ENCODE measurements at places on chromosomes 1 and 21.

- no peak for DNase-seq
Measured at GRCh38 chr1:203638950-203639349, 12.3 kb downstream of the ATP2B4 start.

GRCh38 chr1:9722378-9722749, 70.8 kb downstream of the PIK3CD start:
- no peak for DNase-seq

DNA sequence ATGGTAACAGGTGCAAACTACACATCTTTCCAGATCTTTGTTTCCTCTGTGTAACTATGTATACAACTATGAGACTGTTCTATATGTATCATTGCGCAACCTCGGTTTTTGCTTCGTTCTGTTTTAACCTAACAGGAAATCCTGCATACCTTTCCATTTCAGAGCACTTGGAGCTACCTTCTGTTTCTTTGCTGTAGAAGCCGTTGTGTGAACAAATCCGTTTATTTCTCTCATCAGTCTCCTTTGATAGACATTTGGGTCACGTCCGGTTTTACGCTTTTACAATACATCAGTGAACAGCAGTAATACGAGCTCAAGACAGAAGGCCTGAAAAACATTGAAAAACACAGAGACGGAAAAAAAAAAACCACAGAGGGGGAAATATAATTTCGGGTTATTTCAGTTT, 10.5 kb downstream of the ATP5IF1 start:
- peak; percentile 91 for DNase-seq

DNA sequence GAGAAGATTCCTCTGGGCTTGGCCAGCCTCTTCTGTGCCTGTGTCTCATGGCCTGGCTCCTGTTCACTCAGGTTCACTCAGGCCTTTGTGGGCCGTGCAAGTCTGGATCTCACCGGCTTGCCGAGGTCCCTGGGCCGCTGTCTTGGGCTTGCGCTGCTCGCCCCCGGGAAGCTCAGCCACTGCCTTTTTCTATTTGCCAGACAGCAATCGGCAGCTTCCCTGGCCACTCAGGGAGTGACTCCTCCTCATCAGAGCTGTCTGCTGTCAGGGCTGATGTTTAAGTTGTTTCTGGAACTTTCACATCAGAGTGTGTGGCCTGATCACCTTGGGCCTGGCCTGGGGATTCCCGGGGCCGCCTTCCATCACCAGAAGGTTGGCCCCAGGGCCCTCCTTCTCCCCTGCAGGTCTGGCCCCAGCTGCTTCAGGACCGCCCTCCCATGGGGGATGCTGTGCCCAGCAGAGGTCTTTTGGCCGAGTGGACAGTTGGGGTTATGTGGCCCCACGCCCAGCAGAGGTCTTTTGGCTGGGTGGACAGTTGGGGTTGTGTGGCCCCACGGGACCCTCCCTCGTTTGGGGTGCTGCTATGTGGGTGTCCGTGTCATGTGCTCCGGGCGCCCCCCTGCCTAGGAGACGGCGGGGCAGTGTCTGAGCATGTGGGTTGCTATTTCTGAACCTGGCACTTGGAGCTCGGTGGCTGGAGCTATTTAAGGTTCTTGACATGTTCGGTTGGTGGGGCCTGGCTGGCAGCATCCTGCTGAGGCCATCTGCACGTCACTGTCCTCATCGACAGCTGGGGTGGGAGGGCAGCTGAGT, 12.5 kb downstream of the SLX9 start:
- no peak for DNase-seq

GRCh38 chr1:51280321-51280978, 44.4 kb downstream of the RNF11 start:
- DNase-seq = no peak

GRCh38 chr1:14662116-14662515, 63.6 kb downstream of the KAZN start:
- DNase-seq = no peak

DNA sequence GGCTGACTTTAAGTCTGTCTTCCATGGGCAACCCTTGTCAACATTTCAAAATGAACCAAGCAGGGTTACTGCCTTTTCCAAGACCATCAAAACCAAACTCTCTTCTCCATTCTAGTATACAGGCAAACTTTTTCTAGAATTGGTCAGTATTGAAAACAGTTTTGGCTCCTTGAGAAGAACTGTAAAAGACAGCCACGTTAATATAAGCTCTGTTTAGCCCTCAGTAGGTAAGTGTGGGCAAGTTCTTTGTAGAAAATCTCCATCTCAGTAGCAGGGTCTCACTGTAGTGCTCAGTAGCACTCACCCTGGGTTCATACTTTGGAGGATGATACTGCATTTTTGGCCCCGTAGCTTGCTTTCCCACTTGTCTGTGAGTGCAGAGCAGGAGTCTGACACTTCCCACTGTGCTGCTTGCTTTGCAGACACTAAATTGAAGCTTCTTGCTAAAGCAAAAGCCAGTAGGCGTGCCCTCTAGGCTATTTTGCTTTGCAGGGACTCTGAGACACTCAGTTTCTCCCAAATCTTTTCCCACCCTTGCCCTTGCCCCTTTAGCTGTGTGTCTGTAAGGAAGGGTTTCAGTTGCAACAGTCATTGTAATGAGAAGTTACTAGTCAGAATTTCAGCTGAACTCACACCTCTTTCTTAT, 34.3 kb upstream of the CACYBP start:
- no peak for DNase-seq

GRCh38 chr1:11339346-11340232, 66.6 kb downstream of the UBIAD1 start:
- no peak for DNase-seq

GRCh38 chr21:31257265-31257664, 86.8 kb downstream of the TIAM1 start:
- no peak for DNase-seq

GRCh38 chr1:105516068-105516467, 1540.4 kb upstream of the PRMT6 start:
- DNase-seq = no peak

GRCh38 chr1:110281363-110282290, 57.5 kb upstream of the RBM15 start:
- no peak for DNase-seq

GRCh38 chr21:19640964-19641363, 1237.4 kb upstream of the TMPRSS15 start:
- no peak for DNase-seq

DNA sequence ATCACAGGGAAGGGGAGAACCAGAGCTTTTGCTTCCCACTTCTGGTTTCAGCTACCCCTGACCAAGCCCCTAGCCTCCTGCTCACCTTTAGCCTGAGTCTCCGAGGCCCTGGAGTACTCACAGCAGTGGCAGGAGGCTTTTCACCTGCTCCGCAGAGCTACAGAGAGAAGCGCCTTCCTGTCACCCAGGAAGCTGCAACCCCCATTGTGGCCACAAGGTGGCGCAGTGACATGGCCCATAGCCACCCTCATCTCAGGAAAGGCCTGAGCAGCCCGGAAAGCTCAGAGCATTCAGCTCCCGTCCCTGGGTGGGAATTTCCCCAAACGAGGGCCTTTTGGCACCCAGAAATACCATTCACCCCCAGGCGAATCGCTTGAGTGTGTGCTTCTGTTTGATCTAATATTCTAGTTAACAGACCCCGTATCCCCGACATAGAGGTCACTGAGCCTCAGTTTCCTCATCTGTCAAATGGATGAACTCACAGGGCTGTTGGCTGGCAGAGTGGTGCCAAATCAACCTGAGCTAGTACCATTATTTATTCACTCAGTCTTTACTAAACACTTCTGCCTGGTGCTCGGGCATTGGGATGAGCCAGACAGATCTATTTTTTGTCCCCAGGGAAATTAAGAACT, 25.3 kb downstream of the A3GALT2 start:
- peak; percentile 65 for DNase-seq

DNA sequence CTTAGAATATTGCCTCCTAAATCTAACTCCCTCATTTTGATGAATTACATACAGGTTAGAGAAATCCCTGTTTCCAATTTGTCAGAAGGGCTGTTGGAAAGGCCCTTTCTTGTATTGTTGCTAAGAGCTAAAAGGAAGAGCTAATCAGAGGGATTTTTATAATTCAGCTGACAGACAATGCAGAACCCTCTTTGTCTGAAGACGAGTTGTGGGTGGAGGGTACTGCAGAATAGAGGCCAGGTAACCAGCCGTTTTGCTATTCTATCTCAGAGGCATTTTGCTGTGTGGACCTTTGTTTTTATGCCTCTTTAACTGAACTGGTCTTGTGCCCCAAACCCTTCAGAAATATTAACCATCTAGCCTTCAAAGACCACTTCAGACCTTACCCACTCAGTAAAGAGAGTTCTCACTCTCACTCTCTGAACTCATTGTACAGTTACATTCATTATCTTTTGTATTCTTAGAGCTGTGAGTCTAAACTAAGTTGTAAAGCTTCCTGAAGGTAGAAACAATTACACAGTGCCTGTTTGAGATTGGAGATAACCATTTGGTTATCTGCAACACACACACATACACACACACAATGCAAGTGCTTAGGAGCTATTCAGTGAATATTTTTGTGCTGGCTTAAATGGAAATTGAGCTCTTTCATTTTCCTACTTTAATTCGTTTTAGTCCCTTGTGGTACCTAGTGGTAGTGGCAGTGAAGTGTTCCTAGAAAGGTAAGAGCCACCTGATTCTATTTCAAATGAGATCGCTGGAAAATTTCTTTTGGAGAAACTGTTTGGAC, 19.7 kb downstream of the KPNA6 start:
- DNase-seq = no peak

DNA sequence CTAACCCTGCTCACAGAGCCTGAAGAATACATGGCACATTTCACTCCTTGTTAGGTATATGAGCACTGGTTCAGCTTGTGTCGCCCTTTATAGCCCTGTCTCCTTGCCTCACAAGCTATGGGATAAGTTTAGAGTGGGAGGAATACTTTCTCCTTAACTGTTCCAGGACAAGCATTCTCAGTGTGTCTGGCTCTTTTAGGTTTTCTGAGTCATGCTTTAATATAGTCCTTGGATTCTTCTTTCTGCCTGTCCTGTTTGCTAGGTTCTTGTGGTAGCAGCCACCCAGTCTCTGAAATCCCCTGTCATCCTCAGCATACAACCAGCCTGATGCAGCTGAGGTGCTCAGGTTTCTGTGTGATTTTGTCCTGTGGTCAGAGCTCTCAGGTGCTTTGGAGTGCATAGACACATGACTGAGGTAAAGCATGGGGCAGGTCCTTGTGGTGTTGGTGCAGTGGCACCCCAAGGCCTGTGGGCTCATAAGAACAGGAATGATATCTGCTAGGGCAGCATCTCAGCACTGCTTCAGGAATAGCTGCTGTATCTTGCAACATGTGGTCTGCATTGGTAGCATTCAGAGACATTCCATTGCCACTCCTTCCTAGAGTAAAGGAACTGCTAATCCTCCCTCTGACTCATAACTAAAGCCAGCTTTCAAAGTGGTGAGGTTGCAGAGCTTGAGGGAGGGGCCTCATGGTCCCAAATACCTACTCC, 14.2 kb upstream of the CASQ2 start:
- DNase-seq = no peak

- no peak for DNase-seq
Measured at GRCh38 chr1:156081917-156082308, 352 bp downstream of the MEX3A start.

- DNase-seq = no peak
Measured at GRCh38 chr1:165495858-165496205, 48.0 kb upstream of the LRRC52 start.

DNA sequence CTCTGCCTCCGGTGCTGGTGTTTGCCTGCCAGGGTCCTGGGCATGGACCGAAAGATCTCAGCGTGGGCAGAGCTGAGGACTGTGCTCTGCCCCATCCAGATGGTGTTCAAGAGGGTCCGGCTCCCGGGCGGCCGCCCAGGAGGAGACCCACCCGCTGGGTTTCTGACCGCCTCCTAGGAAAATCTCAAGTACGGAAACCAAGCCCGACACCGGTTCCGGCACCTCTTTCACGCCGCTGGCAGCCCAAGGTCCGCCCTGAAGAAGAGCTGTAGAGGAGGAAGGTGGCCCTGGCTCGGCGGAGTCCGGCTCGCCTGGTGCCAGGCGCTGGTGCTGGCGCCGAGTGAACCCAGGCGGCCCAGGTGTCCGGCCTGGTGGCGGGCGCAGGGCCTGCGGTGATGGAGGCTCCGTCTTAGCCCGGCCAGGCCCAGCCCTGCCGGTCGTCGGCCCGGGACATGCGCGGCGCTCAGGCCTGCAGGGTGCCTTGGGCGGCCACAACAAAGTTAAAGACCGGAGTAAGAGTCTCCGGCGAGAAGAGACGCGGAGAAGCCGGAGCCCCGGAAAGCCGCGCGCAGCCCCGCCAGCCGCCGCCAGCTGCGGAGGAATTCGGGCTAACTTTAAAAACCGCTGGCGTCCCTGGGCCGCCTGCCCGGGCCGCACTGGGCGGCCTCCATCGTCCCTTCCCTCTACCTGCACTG, 1.5 kb downstream of the GRIK3 start:
- no peak for DNase-seq

GRCh38 chr1:203335503-203335902, 15.4 kb downstream of the FMOD start:
- no peak for DNase-seq

DNA sequence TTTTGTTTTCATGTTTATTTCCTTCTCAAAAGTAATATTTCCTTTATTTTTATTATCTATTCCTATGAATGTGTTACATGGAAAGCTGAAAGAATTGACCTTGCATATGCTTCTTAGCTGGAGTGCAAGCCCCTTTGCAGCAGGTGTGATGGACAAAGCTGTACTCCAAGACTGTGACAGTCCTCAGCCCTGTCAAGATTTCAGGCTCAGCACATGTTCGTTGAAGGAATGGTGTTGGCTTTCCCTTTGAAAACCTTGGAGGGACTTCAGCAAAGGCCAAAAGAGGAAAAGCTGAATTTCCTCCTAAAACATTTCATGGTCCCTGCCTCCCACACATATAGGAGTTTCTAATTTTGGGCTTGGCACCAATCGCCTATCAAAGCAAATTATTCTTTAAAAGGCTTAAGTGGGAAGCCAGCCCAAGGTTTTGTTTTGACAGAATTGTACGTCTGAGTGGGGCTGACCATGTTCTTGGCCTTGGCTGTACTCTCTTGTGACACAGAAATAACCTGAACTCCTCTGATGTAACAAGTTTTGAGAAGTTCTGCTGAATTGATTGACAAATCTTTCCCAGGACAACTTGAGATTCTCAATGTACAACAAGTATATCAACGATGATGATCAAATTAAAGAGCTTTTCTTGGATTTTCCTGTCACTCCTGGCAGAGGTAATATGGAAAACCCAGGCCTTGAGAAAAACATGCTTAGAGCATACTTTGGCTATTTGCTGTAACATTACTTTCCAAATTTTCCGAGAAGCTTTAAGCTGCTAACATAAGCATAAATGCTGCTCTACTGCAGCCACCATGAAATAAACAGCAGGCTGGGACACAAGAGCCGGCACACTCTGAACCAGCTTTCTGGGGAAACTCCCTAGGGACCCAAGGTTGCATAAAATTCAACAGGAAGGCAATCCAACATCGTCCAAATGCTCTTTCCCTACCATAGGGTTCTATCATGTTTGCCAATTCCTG, 135.7 kb upstream of the ZNF648 start:
- no peak for DNase-seq

DNA sequence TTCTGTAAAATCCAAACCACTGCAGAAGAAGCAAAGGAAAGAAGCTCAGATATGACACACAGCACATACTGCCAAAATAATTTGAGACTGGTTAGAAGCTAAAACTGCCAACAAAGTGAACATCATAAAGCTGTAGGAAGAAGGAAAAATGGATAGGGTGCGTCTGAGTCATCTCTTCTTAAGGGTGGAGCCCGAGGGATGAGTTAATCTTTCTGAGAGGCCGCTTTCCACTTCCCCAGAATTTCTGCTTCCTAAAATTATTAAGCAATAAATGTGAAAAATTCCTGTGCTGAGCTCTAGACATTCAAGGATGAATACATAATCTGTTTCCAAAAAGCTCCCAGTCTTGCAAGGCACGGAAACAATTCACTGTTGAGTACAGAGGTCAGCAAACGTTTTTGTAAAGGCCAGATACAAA, 20.1 kb downstream of the PPT1 start:
- no peak for DNase-seq

- no peak for DNase-seq
Measured at GRCh38 chr1:186499571-186499970, 38.7 kb upstream of the PDC start.

All from T-helper 2 cell (primary cell).